ENCODE measurements at places on chromosomes 3 and 15. TPM values are rescaled to one million over a fixed set of nuclear protein-coding genes. Genes with fewer than 3 reads are reported as not detected.

The ITGB5 gene
- total RNA-seq = 10.4 TPM

The ZIC1 gene
- not detected for total RNA-seq

The TNFAIP8L3 gene
- total RNA-seq = 0.31 TPM

The LRRC31 gene
- not detected for total RNA-seq

The VIPR1 gene
- 22.7 TPM for total RNA-seq

The GOLGA8J gene
- total RNA-seq = not detected

The KNG1 gene
- 0.21 TPM for total RNA-seq

The LSM3 gene
- total RNA-seq = 7.1 TPM

The HHLA2 gene
- total RNA-seq = 0.31 TPM

The GOLGA6D gene
- not detected for total RNA-seq

The IMPG2 gene
- 0.84 TPM for total RNA-seq

The TMEM44 gene
- total RNA-seq = 0.21 TPM

The ARF4 gene
- 69.9 TPM for total RNA-seq

The DPH3 gene
- 7.9 TPM for total RNA-seq

The FBXW12 gene
- total RNA-seq = not detected

The MASP1 gene
- total RNA-seq = not detected

The CHRM5 gene
- not detected for total RNA-seq

The PLIN1 gene
- under 0.01 TPM for total RNA-seq

The SCN11A gene
- under 0.01 TPM for total RNA-seq

The ACOX2 gene
- total RNA-seq = 0.73 TPM

The LDHAL6B gene
- total RNA-seq = not detected

The MESP2 gene
- total RNA-seq = not detected

The ROPN1B gene
- total RNA-seq = 0.10 TPM

The MYNN gene
- 36.6 TPM for total RNA-seq

The POU1F1 gene
- not detected for total RNA-seq

The EFCAB12 gene
- total RNA-seq = 1.4 TPM

The PDCD7 gene
- total RNA-seq = 11.5 TPM

The PRSS50 gene
- not detected for total RNA-seq

The ANKDD1A gene
- total RNA-seq = 11.3 TPM

The CHST2 gene
- 22.1 TPM for total RNA-seq

The AMIGO3 gene
- total RNA-seq = 3.8 TPM

The SCAANT1 gene
- total RNA-seq = not detected

The FSIP1 gene
- total RNA-seq = 0.94 TPM

The PLA2G4D gene
- not detected for total RNA-seq

The ITIH3 gene
- total RNA-seq = not detected

The TICRR gene
- 0.10 TPM for total RNA-seq

The HCLS1 gene
- 113 TPM for total RNA-seq

The GPR176 gene
- total RNA-seq = 0.21 TPM

The SLC35A5 gene
- 13.7 TPM for total RNA-seq

The RGMA gene
- 0.10 TPM for total RNA-seq

The RAMAC gene
- total RNA-seq = 38.1 TPM

The CADM2 gene
- total RNA-seq = 0.31 TPM

The CTDSPL gene
- 10.9 TPM for total RNA-seq

The GPR15 gene
- total RNA-seq = 40.1 TPM

The CIB2 gene
- total RNA-seq = 1.9 TPM

The GABRR3 gene
- under 0.01 TPM for total RNA-seq
